ENCODE measurements at places on chromosomes 13 and 19.

DNA sequence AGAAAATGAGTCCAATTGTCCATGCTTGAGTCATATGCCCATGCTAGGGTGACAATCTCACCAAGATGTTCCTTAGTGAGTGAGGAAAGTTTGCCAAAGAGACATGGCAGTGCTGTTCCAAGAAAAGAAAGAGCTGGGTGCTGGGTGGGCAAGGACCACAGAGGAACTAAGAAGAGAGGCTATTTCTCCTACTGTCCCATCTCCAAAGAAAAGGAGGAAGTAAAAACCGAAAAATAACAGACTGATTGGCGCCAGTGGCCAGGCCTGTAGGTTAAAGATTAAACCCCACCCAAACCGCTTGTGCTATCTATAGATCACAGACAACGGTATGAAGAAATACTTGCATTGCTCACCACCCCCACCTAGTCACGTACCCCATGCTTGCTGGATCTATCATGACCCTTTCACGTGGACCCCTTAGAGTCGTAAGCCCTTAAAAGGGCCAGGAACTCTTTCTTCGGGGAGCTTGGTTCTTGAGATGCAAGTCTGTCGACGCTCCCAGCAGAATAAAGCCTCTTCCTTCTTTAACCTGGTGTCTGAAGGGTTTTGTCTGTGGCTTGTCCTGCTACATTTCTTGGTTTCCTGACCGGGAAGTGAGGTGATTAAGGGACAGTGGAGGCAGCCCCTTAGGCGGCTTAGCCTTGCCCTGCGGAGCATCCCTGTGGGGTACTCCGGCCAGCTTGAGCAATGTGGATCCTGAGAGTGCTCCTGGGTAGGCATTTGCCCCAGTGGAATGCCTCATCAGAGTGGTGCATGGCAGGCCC is 606.5 kb downstream of the UQCRFS1 start:
- DNase-seq: peak; percentile 100

- DNase-seq: no peak
These were observed 56.1 kb downstream of the KCNRG start for GRCh38 chr13:50071379-50071778.

DNA sequence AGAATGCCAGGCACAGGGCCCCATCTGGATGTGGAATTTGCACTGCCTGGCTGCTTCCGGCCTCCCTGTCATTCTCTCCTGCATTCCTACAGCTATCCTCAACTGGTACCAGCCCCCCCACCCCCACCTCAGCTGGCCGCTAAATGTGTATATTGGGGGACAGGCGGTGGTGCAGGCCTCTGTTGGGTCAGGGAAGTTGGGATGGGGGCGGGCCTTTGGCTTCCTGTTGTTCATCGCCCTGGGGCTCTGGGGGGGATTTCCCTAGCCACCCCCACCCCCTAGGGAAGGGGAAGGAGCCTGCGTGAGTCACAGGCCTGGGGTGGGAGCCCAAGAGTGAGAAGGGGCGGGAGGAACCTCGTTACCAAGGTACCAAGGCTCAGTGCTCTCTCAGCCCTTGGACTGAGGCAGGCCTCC is 10.6 kb downstream of the POU2F2 start:
- peak; percentile 81 for DNase-seq

DNA sequence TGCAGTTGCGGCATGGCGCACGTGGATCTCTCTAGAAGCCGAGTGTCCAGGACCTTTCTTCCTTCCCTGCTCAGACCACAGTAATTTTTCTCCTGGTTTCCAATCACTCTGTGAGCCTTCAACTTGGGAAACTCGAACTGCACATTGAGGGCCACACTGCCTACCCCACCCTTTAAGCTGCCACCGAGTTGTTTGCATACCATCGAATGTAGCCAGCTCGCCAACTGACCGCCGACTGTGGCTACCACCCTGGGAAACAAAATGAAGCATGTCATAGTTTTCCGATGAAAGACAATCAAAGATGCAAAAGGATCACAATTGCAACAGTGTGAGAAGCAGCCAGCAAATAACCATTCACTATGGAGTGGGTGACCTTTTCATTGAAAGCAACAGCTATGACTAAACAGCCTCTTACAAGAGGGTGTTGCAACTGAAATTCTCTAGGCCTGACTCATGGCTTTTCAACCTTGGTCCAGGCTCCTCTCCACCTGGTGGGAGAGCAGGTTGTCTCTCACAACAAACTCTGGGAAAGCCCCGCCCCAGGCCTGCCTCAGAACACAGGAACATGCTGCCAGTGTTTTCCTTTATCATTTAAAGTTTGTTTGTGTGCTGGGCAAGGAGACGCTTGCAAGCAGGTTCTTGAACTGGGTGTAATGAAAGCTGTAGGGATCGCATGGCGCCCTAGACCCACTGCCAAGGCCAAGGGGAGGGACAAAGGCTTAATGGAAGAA is 141.7 kb upstream of the SERP2 start:
- DNase-seq: no peak

DNA sequence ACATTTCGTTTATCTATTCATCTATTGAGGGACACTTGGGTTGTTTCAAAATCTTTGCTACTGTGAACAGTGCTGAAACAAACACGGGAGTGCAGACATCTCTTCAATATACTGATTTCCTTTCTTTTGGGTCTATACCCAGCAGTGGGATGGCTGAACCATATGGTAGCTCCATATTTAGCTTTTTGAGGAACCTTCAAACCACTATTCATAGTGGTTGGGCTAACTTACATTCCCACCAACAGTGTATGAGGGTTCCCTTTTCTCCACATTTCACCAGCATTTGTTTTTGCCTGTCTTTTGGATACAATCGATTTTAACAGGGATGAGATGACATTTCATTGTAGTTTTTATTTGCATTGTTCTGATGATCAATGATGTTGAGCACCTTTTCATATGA is 798.2 kb downstream of the UQCRFS1 start:
- DNase-seq: peak; percentile 82

GRCh38 chr13:39688699-39689405 is 33.4 kb downstream of the COG6 start:
- peak; percentile 38 for DNase-seq

GRCh38 chr19:42253245-42254088 is 1.5 kb downstream of the ERF start:
- DNase-seq: peak; percentile 68

- DNase-seq: no peak
These were observed 40.7 kb upstream of the PNMA8B start for GRCh38 chr19:46536391-46536790.

- DNase-seq: peak; percentile 99
These were observed at the start of gene DKKL1 for GRCh38 chr19:49363268-49364082. TSS of gene DKKL1 (plus strand) at chr19:49363877. CDS start at chr19:49363999, 122 bp downstream.

- DNase-seq: peak; percentile 70
These were observed 8.3 kb upstream of the DGKH start for GRCh38 chr13:42039946-42040729.

- peak; percentile 20 for DNase-seq
These were observed 9.1 kb downstream of the SLITRK5 start for GRCh38 chr13:87680298-87680697.

All from MV-4-11 (cell line).